GDM1 (cell line): ENCODE measurements at places on chromosomes 11 and 22.

DNA sequence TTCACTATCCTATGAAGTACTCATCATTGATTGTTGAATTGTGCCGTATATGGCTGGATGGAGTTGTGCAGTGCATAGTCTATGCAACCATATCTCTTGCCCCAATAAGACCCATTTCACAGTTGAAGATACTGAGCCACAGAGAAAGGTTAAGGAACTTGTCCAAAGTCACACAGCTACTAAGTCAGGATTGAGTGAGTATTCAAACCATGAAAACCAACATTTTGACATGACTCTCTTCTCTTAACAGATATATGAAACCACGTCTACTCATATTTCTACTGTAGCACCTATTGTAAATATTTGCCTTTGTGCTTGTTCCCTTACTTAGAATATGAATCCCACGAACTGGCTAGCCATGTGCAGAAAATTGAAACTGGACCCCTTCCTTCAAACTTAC is 58.1 kb downstream of the MAML2 start:
- no peak for DNase-seq

DNA sequence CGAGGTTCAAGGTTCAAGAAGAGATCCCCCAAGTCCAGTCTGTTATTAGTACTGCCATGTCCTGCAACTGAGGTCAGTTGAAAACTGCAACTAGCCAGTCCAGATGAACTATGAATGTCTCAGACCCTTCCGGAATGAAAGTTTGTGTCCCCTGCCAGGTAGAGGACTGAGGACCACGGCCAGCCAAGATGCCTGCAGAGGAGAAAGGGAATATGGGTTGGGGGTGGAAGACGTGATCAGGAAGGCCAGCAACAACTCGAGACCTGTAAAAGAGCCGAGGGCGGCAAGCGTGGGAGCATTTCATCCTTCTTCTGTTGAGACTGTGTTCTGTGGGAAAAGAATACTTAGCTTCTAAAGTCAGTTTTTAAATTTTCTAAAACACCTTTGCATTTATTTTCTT is 572.4 kb upstream of the B3GAT1 start:
- no peak for DNase-seq

DNA sequence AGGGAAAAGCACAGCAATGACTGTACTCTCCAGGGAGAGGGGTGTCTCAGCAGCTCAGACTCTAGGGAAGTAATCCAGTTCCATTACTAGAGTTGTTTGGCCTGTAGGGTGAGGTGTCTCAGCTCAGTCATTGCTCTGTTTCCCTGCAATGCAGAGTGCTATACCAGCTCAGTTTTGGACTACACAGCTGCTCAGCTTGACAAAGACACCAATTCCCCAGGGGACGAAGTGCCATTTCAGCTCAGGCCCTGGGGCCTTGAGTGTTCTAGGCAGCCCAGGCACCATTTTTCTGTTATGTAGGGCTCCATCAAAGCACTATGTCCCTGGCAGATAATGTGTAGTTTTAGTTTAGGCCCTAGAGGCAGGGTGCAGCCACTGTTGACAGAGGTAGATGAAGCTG is 18.2 kb downstream of the CALCB start:
- DNase-seq: no peak

- DNase-seq: no peak
These were observed 10.3 kb upstream of the BIK start for GRCh38 chr22:43100225-43100624.

DNA sequence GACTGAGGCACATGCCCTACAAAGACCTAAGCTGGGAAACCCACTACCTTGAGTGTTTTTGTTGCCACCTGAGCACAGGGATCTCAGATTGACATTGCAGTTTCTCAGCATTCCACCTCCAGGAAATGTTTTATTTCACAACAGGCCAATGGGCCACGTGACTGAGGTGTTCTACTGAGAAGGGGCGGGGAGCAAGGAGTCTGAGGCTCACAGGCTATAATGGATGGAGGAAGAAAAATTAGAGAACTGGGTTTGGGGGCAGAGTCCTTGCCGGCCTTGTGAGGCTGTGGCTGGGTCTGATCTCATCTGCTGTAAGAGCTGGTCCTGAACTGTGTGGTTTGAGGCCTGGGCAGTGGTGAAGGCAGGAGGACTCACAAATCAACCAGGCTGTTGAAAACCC is 40.7 kb downstream of the ZNF202 start:
- DNase-seq: no peak

GRCh38 chr22:44312766-44313165 is at the start of gene SHISAL1:
Gene SHISAL1 (minus strand): TSS chr22:44312951. CDS start chr22:44300945, 12,006 bp downstream.
- no peak for DNase-seq

DNA sequence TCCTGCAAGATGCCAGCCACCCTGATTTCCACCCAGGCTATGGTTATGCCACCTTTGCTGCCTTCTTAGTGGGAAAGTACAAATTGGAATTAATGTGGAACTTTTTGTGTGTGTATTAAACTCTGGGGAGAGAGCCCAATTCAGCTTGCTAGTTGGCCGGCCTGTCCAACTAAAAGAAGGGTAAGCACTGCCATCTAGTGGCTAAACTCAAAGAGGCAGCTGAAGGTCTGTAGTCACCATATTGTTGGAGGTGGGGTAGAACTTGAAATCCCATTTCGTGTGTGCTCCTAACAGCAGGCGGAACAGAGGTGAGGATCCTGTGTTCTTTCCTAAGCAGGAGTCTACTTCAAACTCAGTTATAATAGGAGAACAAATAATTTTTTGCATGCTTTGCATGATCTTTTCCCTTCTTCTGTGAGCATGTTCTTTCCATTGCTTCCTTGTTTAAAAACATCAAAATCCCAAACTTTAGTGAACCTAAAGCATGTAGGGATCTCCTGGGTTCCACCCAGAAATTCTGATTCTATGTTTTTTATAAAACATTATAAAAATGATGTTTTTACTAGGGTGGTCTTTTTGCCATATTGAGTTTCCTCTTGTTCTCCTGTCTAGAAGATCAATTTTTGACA is 138.8 kb upstream of the SORL1-AS1 start:
- peak; percentile 30 for DNase-seq

DNA sequence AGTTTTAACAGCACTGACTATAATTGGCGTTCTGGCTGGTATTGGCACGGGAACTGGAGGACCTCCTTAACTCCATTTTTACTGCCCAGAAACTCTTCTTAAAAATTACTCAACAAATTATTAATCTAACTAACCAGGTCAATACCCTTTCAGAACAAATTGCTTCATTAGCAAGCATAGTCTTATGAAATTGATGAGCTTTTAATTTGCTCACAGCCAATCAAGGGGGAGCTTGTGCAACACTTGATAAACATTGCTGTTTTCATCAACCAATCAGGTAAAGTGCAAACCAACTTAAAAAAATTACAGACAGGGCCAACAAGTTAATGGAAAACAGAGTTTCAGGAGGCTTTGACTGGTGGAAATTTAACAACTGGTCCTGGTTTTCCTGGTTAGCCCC is 4.6 kb upstream of the APOL3 start:
- DNase-seq: no peak

DNA sequence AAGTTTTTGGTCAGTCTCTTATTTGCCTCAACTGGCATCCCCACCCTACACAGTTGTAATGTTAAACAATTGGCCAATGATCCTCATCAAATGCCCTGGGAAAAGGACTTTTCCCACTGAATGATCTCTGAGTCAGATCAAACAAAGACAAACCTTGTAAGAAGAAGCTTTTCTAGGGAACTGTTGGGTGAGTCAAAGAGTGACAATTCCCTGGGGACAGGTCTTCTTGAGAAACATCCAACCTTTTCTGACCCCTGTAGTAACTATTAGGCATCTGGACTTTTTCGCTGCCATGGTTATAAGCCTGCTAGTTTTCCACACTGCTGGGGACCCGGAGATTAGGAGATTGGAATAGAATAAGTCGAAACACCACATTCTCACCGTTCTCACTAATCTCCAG is 789.8 kb upstream of the API5 start:
- DNase-seq: no peak

DNA sequence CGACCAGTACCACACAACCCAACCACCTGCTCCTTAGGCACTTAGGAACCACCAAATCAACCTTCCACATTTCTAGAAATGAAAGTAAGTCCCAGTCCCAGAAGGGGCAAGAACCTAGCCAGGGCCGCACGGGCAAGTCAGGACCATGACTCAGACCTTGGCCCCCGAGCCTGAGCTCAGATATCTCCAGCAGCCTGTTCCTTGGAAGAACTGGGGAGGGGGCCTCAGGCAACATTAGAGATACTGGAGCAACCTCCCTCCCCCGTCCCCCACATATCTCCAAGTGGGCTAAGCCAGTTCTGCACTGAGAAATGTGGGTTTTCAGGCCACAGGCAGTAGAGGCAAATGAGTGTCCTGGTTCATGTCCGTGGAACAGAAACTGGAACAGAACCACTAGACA is 7.7 kb downstream of the ARAP1 start:
- no peak for DNase-seq

GRCh38 chr11:61812736-61813411 is 3.9 kb downstream of the FADS1 start:
- no peak for DNase-seq

DNA sequence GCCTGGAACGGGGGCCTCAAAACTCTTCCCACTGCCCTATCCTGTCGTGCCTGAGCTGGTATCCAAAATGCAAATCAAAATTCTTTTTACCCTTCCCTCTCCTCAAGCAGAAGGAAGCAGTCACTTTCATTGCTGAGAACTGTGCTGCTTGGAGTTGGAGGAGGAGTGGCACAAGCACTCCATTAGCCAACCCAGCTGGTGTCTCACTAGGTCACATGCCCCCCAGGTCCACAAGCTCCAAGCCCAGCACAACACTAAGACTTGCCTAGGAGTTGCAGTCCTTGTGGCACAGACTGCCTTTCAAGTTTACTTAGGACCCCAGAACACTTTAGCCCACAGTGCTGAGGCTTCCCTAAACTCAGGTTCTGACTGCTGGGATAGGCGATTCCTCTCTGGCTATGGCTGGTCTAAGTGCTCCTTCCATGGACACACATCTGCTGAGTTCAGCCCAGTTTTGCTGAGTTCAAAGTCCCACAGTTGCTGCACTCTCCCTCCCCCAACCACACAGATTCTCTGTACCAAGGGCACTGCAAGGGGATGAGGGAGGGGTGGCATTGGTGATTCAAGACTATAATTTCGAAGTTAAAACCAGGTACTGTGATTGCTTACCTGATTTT is 68.6 kb downstream of the CHRDL2 start:
- DNase-seq: no peak

GRCh38 chr22:37482244-37482643 is 3.9 kb downstream of the MFNG start:
- DNase-seq: no peak

- no peak for DNase-seq
These were observed 86.9 kb downstream of the FAM83F start for GRCh38 chr22:40081662-40082061.

DNA sequence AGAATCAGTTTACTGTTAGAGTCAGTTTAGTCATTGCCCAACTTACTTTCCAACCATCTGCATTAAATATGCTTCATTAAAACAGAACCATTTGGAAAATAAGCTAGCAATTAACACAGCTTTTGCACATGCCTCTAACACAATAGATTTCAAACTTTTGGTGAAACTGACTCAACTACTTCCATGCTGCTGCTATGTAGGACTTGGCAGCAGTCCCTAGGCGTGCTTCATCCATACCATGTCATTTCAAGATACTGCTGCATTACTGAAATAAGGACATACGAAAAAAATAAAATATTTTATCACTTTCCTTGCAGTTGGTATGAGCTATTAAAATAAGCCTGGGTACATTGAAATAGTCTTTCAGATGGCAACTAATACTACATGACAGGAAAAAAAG is 65.5 kb upstream of the SOX6 start:
- no peak for DNase-seq

- no peak for DNase-seq
These were observed 34.2 kb upstream of the TSKU start for GRCh38 chr11:76748948-76749347.

GRCh38 chr11:114977651-114978050 is 299.3 kb downstream of the NXPE2 start:
- no peak for DNase-seq

- no peak for DNase-seq
These were observed 725.3 kb downstream of the BRD1 start for GRCh38 chr22:49102367-49102766.

- no peak for DNase-seq
These were observed 135.1 kb upstream of the PITPNB start for GRCh38 chr22:28053896-28054818.

- DNase-seq: no peak
These were observed 274.4 kb upstream of the SYN3 start for GRCh38 chr22:33332538-33332937.

- DNase-seq: peak; percentile 57
These were observed 16.0 kb upstream of the PRG2 start for GRCh38 chr11:57406337-57406904.

GRCh38 chr11:65642014-65642671 is 4.2 kb downstream of the SIPA1 start:
- DNase-seq: no peak

GRCh38 chr11:34353881-34354280 is 3.9 kb downstream of the ABTB2 start:
- DNase-seq: no peak

- DNase-seq: no peak
These were observed 63.9 kb downstream of the ARFGAP3 start for GRCh38 chr22:42792909-42793847.

DNA sequence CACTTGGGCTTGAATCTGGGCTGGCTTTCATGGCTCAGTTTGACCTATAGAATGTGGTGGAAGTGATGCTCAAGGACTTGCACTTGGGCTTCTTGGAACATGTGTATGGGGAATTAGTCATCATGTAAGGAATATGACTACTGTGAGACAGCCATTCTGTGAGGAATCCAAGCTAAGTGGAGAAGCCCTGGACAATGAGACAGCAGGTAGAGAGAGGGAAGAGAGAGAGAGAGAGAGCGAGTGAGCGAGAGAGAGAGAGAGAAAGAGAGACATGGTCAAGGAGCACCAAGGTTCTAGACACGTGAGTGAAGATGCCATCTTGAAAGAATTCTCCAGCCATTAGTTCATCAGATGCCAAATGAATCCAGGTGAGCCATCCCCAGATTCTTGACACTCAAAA is 261.6 kb upstream of the SORL1-AS1 start:
- no peak for DNase-seq

DNA sequence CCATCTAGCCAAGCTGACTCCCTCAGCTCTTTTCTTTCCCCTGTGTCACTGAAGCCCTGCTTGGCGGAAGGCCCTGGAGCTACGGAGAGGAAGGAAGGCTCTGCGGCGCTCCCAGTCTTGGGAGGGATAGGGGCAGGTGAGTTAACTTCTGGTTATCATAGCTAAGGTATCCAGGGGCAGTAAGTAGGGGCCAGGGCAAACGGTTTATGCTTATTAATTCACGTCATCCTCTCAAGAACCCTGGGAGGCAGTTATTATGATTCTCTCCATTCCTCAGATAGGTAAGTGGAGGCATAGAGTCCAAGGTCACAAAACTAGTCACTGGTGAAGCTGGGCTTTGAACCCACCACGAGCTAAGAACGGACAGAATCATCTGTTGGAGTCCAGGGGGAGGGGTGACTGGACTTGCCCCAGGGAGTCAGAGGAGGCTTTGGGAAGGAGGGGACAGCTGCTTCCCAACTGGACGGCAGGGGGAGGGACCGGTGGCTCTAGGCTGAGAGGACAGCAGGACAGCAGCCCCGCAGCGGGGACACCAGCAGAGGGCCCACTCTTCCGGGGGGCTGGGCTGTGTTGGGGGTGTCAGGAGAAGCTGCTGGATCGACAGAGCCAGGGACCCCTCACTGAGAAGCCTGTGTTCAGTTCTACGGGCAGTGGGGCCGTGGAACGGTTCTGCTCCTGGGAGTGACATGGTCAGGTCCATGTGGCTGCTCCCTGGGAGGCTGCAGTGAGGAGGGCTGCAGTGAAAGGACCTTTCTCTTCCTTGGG is 3.5 kb downstream of the BAIAP2L2 start:
- no peak for DNase-seq
